Activated CD4-positive, CD25-positive, alpha-beta regulatory T cell treated with anti-CD3 and anti-CD28 coated beads, Interleukin-2, amount 50 U/mL, for 72 hours (primary cell): ENCODE measurements at places on chromosomes 1 and 21.

- no peak for DNase-seq
These were observed 123.7 kb downstream of the NOS1AP start for GRCh38 chr1:162193221-162193620.

GRCh38 chr1:50257029-50257428 is 148.3 kb downstream of the ELAVL4 start:
- DNase-seq, result no peak

DNA sequence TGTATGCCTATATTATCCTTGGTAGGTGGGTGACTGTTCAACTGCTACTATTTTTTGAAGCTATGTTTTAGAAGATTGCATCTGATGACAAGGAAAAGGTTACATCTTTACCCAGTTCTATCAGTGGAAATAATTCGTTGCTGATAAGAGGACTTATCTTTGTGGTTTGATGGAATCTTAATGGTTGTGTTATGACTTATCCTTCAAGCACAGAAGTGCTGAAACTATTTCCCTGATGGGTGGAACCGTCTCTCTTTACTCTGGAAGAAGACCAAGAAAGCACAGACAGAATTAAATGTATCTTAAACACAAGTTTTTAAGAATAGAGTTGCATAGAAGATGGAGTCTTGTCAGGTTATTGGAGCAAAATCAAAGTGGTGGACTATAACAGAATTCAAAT is 437.7 kb upstream of the KAZN start:
- DNase-seq, result no peak

DNA sequence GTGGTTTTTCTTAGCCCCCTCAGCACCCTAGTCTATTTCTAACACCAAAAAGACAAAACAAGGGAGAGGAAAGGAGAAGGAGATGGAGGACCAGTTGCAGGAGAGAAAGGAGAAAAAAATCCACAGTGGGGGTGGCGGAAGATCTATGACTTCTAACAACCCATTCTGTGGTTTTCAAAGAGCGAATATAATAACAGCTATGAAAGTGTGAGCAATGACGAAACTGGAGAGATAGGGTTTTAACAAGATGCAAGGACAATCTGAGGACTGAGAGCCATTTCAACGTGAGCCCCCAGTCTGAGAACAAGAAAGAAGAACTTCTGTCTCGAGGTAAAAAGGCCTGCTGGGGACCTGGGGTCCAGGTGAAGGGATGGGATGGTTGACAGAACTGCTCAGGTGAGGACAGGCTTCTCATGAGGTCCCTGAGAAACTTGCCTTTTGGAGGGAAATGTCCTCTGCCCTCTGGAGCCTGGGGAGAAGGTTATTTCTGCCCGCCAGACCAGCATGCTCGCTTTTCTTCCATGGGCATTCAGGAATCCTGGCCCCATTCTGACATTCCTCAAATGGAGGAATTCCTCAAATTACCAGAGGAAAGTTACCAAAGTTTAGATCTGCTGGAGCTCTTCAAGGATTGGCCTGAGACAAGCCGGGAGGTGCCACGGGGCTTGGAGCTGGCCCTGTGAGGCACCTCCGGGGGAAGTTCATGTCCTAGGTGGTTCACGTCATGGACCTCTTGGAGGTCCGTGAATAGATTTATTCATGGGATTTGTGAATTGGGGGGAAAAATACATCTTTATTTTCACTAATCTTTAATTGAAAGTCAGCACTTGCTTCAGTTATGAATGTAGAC is at the start of gene CD160:
TSS of gene CD160 (plus strand) at position 270 of the 850 bp plus-strand sequence. CDS start 8,829 bp downstream, outside the sequence.
- no peak for DNase-seq

DNA sequence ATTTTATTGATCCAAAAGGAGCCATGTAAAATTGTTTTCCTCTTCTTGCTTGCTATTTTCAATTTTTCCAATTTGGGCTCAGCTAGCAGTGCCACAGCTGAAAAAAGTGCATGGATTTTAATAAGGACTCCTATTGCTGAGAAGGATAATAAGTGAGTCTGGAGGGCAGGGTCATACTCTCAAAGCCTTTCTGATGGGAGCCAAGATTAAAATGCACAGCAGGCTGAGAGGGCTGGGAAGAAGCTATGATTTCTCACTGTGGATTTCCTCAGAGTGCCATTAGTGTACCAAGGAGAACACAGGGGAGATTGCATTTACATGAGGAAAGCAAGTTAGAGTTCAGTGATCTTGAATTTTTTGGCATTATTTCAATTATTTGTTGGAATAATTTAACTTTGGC is 261.3 kb downstream of the ST6GALNAC3 start:
- no peak for DNase-seq

DNA sequence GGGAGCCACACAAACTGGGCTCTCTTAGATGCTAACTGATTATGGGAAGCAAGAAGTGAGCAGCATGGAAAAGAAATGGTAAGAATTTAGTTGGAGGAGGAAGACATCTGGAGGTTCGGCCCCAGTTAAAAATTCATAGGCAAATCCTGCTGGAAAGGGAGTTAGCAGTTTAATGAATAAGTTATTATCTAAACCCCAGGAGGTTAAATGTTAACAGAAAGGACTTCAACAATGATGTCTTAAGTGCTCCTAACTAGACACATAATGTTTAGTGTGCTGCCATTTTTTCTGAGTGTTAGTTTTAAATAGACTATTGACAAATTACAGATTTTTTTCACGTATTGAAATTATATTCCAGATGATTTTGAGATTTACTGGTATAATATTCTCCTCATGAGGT is 1265.3 kb upstream of the ADGRL2 start:
- no peak for DNase-seq

DNA sequence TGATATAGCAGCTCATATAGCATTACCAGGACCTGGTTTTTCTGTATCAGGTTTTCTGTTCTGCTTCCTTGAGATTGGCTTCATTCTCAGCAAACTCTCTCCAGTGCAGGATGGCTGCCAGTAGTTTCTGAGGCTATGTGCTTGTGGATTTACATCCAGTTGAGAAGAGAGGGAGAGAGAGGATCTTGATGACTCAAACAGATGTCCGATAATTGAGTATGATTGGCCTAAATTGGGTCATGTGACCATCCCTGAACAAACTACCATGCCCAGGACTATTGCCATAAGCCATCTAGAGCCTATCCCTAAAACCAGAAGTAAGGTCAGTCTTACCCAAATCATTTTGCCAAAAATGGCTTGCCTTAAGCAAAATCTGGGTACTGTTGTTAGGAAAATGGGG is 18.1 kb upstream of the PSMA5 start:
- no peak for DNase-seq

DNA sequence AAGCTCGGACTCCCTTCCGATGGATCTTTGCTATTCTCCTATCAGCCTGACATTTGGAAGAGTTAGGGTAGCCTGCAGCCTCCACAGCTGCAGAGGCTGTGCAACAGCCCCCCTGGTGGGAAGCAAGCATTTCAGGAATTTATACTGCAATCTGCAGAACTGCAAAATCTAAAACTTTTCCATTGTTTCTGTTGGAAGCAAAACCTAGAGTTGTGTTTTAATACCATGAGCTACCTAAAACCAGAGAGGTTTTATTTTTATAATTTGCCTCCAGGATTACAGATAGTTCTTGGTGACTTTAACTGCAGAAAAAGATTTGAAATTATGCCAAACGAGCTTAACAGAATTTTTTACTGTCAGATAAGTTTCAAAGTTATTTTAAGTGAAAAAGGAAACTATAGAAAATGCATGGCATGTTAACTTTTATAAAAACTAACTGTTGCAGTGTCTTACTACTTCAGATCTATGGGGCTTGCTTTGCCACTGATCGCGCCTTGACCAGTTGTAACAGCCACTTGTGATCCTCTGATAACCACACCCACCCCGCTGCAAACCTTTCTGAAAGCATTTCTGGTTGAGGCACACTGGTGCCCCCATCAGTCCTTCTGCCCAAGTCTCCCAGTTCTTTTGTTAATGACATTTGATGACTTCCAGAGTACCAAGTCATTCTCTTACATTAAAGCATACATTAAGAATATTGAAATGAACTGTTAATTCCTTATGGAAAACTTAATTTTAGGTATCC is 64.8 kb downstream of the PRDM2 start:
- no peak for DNase-seq

GRCh38 chr21:36388096-36388495 is 2.9 kb downstream of the CHAF1B start:
- no peak for DNase-seq

- no peak for DNase-seq
These were observed 17.6 kb downstream of the ENO1 start for GRCh38 chr1:8860738-8861516.

DNA sequence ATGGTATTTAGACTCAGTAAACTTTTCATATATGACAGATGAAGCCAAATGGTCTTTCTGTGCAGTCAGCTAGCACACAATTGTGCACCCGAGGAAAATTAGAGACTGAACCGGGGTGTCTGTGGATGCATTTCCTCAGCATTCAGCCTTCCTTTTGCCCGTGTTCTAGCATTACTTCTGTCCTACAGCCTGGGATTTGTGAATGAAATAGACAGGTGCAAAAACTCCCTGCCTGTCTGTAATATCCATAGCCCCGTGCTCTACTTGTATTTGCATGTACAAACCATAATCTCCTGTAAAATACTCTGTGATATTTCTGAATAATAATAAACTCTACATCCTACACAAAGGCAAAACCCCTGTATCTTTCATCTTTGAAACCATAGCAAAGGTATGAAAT is 64.8 kb upstream of the LGALS8 start:
- no peak for DNase-seq

DNA sequence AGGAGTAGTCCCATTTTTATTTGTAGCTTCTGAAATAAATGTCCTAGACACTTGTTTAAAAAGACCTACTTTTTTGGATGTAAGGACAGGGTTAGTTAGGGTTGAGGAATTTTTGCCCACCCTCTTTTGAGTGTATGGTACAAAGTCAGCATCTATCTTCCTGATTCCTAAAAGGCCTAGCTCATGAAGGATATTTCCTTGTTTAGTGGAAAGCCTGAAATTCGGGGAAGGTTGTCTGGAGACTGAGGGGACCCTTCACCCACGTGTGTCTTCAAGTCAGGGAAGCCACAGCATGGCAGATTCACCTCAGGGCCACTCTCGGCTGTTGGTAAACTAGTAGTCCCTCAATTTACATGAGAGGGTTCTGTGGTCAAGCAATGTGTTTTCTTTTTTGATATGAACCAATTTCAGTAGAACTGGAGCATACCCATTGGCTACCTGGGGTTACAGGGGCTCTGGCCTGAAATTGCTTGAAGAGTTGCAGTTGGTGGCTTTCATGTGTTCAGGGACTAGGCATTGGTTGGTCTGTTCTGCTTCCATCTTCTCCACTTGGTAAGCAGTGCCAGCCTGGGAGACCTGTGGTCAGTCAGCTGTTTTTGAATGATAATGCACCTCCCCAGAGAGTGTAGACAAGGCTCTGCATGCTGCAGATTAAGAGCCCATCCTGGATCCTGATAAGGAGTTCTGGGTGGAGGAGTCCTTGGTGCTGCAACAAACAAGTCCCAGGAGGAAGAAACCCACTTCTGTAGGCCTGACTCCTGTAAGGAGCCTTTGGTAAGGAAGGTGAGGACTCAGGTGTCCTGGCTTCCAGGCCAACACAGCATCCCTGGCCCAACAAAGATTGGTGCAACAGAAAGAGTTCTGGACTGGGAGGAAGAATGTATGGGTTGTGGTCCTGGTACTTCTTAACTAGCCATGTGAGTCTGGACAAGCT is 6.3 kb downstream of the BTG2 start:
- no peak for DNase-seq

DNA sequence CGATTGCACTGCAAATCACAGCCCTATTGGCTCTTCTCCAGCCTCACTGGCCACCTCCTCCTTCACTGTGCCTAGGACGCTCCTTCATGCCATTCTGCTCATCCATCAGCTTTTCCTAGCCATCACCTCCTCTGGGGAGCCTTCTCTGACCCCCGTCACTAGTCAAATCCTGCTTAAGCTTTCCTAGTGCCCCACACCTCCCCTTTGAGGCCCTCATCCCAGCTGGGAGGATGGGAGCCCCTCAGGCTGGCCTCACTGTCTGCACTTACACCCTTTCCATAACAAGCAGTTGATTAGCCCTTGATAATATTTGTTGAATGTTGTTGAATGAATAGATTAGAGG is 50.7 kb downstream of the KLHDC7A start:
- no peak for DNase-seq

- peak; percentile 29 for DNase-seq
These were observed 19.9 kb upstream of the SAMD11 start for GRCh38 chr1:903721-904271.

DNA sequence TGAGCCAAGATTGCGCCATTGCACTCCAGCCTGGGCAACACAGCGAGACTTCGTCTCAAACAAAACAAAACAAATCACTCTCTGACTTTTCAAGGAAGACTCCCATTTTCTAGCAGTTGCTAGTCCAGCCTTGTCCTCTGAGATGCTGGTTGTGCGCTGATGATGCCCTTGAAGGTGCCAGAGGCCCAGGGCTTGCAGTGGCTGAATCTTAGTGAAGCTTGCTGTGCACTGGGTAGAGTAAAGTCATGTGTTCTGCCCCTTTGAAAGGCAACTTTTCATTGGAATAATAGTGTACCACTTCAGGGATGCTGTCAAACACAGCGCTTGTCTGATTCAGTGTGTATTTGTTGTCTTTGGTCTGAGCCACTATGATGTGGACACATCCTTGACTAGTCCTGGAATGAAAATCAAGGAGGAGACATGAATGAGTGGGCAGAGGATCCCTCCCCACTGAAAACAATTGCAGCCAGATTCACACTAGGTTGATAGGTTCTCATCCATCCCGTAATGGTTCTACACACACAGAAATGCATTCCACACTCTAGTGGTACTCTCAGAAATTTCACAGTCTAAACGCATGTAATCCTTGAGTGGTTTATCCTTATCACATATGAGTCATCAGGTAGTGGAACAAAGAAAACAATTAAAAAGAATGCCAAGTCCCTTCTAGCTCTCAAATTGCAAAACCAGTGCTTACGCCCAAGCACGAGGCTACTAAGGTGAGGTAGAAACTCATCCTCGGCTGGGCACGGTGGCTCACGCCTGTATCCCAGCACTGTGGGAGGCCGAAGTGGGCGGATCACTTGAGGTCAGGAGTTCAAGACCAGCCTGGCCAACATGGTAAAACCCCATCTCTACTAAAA is 17.8 kb upstream of the TDRD10 start:
- no peak for DNase-seq

GRCh38 chr1:59408608-59409240 is 111.8 kb downstream of the FGGY start:
- DNase-seq, result no peak

DNA sequence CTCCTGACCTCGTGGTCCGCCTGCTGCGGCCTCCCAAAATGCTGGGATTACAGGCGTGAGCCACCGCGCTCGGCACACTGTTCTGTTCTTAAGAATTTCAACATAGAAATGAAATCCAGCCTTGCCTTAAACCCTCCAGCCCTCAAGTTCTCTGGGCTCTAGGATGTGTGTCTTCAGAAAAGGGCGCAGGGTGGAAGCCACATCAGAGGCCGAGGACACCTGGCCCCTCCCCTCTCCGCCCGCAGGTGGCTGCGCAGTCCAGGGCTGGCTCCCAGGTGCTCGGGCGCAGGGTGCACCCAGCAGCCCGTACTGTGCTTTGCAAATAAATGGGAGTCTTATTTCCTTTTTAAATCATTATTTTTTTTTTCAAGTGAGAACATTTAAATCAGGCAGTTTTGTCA is 2.0 kb upstream of the C1orf174 start:
- no peak for DNase-seq

GRCh38 chr1:246447501-246447900 is 59.6 kb downstream of the SMYD3 start:
- no peak for DNase-seq
